Retina (tissue), 1 donor: ENCODE measurements at places on chromosomes 3 and 15.
A peak's percentile ranks its signal among the peaks of the same experiment; 100 is the strongest.

DNA sequence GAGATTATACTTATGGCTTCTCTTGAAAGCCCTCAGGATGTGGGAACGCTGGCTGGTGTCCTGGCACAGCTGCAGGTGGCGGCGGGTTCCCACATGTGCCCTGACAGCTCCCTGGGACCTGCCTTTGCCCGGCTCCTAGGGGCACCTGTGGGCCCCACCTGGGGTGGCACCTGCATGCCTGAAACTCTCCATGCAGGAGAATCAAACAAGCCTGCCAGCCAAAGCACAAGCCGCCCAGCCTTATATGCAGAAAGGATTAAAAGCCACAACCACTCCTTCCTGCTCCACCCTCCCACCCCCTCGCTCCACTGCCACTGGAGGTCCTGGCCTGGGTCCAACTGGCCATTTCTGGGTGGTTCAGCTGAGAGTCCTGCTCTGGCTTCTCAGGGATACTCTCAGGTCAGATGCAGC is 18.1 kb downstream of the TRPM1 start:
- no peak for DNase-seq

DNA sequence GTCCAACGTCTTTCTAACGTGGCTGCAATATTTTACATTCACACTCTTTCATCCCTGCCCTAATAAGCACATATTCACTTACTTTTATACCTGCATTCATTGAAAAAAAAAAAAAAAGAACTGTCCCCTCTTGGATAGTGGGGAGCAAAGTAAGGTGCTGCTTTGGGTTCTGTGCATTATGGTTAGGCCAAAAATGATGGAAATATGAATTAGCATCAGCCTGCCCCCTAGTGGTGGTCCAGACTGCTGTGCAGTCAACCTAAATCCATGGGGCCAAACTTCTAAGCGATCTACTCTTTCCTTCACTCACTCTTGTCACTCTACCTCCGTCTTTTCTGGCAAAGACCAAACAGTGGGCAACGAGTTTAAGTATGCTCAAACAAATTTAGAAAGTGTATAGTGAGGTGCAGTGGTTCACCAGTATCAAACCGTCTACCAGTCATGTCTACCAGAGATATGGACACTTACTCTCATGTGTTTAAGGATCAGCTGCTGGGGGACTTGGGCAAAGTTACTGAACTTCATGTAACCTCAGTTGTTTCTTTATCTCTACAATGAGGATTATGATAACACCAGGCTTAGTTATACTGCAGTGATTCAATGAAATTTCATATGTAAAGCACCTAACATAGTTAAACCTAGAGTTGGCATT is 61.5 kb upstream of the GRM7 start:
- DNase-seq, result peak; percentile 27

DNA sequence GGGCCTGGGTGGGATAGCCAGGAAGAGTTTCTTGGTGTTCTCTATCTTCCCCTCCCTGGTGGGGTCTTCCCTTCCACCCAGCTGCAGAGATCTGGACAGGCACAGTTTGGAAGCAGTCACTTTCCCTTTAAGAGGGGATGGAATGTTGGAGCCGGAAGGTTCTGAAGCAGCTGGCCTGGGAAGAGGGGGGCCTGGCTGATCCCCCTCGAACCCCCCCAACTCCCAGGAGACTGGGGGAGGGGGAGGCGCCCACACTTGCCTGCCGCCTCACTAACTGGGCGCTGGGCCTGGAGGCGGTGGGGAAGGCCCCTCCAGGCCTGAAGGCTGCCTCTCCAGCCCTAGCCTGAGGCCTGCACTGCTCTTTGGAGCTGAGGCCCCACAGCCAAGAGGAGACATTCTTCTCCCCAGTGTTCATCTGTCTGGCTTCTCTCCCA is 1.4 kb downstream of the DVL3 start:
- peak; percentile 80 for DNase-seq

GRCh38 chr3:72258361-72259141 is 473.6 kb upstream of the PROK2 start:
- DNase-seq, result peak; percentile 63

- DNase-seq, result no peak
Observed at GRCh38 chr3:181730934-181731333, 19.2 kb downstream of the SOX2 start.

DNA sequence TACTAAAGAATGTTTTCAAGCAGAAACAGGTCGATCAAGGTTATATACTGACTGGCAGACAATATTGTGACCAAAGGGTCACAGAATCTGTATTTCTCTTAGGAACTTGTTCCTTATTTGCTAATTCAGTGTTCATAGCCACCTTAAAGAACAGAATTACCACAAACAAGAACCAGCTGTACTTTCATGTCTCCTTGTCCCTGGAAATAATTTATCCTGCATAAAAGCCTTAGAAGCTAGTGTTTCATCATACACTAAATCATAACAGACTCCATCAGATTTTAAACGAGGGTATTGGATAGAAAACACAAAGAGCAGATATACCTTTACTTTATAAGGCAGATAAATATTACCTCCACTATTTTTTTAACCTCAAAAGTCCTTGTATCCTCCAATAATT is 6.4 kb downstream of the DNAJC19 start:
- DNase-seq, result no peak

- no peak for DNase-seq
Observed at GRCh38 chr3:38157595-38157994, 7.7 kb upstream of the OXSR1 start.
